ENCODE measurements at places on chromosomes 13 and 19.

GRCh38 chr13:35838356-35838755, 292.8 kb downstream of the DCLK1 start:
- no peak for DNase-seq

DNA sequence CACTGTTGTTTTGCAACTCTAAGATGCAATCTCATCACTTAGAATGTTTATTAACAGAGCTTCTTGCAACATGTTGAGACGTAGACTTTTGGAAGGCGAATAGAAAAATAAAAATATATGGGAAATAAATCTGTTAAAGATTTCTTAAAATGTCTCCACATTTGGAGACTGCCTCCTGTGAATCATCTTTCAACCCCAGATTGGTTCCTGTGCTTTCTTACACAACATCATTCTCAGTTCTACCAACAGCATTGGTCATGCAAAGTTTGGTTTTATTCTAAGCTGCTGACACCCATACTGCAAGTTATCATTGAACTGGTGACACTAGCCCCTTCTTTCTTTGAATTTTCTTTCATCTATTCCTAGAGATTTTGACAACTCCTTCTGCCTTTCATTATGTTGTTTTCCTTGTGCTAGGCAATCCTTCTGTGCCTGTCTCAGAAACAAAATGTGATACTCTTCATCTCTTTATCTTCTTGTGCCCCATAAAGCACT, 1.6 kb upstream of the IGFL3 start:
- no peak for DNase-seq

GRCh38 chr13:47146991-47147811, 250.3 kb upstream of the HTR2A start:
- no peak for DNase-seq

DNA sequence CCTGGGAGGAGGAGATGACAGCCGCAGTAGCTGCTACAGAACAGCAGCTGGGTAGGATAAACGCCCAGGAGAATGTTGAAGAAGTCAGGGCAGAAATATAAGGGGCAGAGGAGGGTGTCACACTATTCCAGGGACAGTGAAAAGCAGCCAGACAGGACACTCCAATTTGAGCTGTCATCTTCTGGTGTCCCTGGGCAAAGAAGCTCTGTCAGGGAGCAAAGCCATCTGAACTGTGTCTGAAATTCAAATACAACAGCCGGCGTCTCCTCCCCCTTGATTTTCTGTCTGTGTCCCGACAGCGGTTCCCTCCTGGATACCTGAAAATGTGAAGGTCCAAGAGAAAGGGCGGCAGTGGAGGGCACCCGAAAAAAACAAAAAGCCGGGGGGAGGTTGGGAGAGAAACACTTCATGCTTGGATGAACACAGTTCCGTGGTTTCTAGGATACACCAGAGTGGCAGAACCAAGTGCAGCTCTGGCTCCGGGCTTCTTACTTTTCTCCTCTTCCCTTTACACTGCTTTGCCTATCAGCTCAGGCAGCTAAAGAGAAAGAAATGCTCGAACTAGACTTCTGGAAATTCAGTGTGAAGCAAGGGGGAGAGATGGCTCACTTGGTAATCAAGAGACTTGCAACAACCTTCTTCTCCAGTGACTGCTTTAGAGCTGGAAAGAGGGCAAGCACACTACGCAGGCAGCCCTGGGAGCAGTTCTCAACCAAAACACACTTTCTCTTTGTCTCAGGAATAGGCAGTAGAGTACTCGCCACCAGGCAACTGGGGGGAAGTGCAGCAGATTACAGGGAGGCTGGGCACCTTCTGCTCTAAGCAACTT, 465.6 kb downstream of the ITGBL1 start:
- no peak for DNase-seq

GRCh38 chr13:107778094-107778493, 437.2 kb downstream of the LIG4 start:
- no peak for DNase-seq

- DNase-seq = no peak
Observed at GRCh38 chr13:113073942-113074341, 31.6 kb upstream of the F7 start.

GRCh38 chr19:5974721-5975387, 3.1 kb downstream of the RANBP3 start:
- DNase-seq = peak; percentile 70

GRCh38 chr13:36834299-36834698, 15.3 kb downstream of the RFXAP start:
- DNase-seq = no peak

DNA sequence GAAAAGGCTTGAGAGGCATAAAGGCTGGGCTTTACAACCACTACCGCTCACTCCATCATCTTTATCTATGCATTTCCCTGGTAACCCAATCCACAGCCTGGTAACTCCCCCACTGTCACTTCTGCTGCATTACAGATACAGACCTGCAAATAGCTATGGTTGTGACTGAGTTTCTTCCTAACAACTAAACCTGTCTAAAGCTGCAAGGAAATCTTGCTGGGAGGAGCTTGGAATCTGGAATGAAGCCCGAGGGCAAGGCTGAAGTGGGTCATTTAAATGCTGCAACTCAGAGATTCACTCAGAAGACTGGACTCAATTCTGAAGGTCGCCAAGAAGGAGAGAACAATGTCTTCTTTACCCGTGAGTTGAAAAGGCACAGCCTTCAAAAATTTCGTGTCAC, at the start of gene LGALS13:
TSS of gene LGALS13 (plus strand) at position 301 of the 400 bp plus-strand sequence. CDS start at position 346, 45 bp downstream.
- no peak for DNase-seq

GRCh38 chr19:22605275-22606211, 28.6 kb upstream of the ZNF492 start:
- no peak for DNase-seq

- DNase-seq = no peak
Observed at GRCh38 chr13:51257187-51257586, 35.0 kb downstream of the FAM124A start.

- DNase-seq = no peak
Observed at GRCh38 chr13:113769106-113769505, 10.1 kb downstream of the TMEM255B start.

DNA sequence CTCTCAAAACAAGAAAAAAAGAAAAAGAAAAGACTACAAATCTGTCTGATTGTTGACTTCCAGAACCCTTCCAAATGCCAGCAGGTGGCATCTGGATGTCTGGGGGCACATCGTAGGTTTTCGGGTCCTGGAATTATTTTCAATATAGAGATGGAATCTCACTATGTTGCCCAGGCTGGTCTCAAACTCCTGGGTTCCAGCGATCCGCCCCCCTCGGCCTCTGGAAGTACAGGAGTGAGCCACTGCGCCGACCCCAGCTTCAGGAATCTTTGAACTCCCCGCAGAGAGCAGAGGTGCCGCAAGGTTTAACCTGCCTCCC, 567 bp upstream of the B3GNT3 start:
- DNase-seq = no peak

Data from large intestine (tissue), 12 donors.